Mesothelial cell of epicardium (in vitro differentiated cells): ENCODE measurements at places on chromosomes 4 and X.

- peaks cover 79% of the 10 kb centered on the region for H3K36me3 ChIP-seq
- DNase-seq, result no peak
- H3K4me3 ChIP-seq, result no peak overlapping the region
- H3K27ac ChIP-seq, result no peak overlapping the region
- H3K27me3 ChIP-seq, result no peaks in the 10 kb centered on the region
- H3K4me1 ChIP-seq, result peaks cover 23% of the 10 kb centered on the region
Measured at GRCh38 chr4:6703786-6704185, 5.9 kb downstream of the MRFAP1L1 start.

- peak within 1 kb of the TSS; percentile 97 for H3K27ac ChIP-seq
- peak; percentile 64 for DNase-seq
- H3K27me3 ChIP-seq, result no peaks in the 10 kb centered on the region
- H3K36me3 ChIP-seq, result no peaks in the 10 kb centered on the region
Measured at GRCh38 chrX:91434351-91435168, at the start of gene PABPC5. Gene PABPC5 (plus strand): TSS chrX:91434839. CDS start chrX:91435578, 739 bp downstream.

- H3K27me3 ChIP-seq, result no peaks in the 10 kb centered on the region
- no peak overlapping the region for H3K27ac ChIP-seq
- peaks cover 2% of the 10 kb centered on the region for H3K36me3 ChIP-seq
- H3K4me1 ChIP-seq, result peaks cover 7% of the 10 kb centered on the region
- H3K4me3 ChIP-seq, result no peak overlapping the region
- DNase-seq, result no peak
Measured at GRCh38 chr4:26351685-26352084, 30.9 kb downstream of the RBPJ start.

DNA sequence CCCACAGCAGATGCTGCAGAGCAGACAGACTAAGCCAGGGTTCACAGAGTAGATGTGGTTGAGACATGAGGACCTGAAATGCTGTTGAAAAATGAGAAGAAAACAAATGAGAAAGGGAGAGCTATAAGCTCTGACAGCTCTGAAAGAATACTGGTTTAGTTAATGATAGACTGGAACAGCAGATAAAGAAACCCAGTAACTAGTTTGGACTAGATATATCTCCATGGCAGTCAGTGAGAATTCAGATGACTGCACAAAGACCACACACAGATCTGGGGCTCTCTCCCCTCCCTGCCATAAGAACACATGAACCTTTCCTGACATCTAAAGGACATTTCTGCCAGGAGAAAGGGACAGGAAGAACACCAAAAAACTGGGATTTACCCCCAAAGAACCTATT lies 8.2 kb downstream of the NAA11 start:
- no peak overlapping the region for H3K27ac ChIP-seq
- peaks cover 12% of the 10 kb centered on the region for H3K27me3 ChIP-seq

- no peaks in the 10 kb centered on the region for H3K36me3 ChIP-seq
- peak within 1 kb of the TSS; percentile 62 for H3K27ac ChIP-seq
- H3K4me3 ChIP-seq, result peak within 1 kb of the TSS; percentile 46
- H3K4me1 ChIP-seq, result peaks cover 4% of the 10 kb centered on the region
- DNase-seq, result no peak
Measured at GRCh38 chrX:101219116-101219863, at the start of gene DRP2. Gene DRP2 (plus strand): TSS chrX:101219786. CDS start chrX:101231648, 11,862 bp downstream.

- no peak for DNase-seq
- H3K27me3 ChIP-seq, result no peaks in the 10 kb centered on the region
- no peak overlapping the region for H3K27ac ChIP-seq
- H3K36me3 ChIP-seq, result no peaks in the 10 kb centered on the region
- H3K4me3 ChIP-seq, result no peak overlapping the region
- H3K4me1 ChIP-seq, result no peaks in the 10 kb centered on the region
Measured at GRCh38 chr4:179585761-179586160, 2143.5 kb upstream of the AGA start.

DNA sequence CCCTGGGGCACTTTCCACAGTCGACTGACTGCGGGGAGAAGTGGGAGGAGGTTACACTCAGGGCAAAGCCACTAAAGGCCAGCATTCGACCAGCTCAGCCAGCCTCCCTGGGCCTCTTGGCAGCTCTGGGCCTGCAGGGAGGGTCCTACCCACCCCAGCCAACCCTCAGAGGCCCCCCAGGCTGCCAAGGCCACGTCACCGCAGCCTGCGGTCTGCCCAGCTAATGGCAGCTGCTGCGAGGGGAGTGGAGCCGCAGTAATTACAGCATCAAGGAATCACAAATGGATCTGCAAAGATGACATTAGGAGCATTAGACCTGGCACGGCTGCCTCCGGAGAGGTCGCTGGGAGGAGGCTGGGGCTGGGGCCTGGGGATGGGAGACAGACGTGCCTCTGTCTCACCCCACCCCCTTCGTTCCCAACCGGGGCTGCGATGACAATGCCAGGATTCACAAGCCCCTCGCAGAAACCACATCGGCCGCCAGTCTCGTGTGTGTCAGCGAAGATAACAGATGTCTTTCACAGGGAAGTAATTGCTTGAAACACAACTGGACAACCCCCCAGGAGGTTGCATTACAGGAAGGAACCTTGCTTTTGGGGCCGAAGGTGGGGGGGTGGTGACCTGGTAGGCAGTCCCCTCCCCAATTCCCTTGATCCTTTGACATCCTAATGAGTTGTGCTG lies 367.6 kb downstream of the BCOR start:
- H3K27ac ChIP-seq, result peak overlapping the region; percentile 49
- peaks cover 42% of the 10 kb centered on the region for H3K4me1 ChIP-seq
- DNase-seq, result no peak
- peaks cover 1% of the 10 kb centered on the region for H3K27me3 ChIP-seq
- no peak overlapping the region for H3K4me3 ChIP-seq

GRCh38 chrX:22559506-22559905 lies 286.8 kb downstream of the CBLL2 start:
- no peak overlapping the region for H3K4me3 ChIP-seq
- H3K27me3 ChIP-seq, result no peaks in the 10 kb centered on the region
- peaks cover 2% of the 10 kb centered on the region for H3K36me3 ChIP-seq
- no peak for DNase-seq

DNA sequence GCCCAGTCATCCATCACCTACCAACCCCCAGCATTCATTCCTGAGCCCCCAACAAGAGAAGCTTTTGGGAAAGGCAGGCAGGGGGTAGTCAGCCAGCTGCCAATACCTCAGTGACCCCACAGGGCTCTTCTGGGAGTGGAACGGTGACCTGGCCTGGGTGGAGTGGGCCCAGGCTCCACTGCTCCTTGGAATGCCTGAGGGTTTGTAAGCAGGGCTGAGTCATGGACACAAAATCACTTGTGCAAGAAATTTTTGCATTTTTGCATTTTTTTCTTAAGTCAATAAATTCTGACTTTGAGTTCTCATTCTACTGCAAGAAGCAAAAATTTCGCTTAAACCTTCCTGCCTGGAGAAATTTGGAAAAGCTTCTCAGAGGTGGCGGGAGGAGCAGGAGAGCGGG lies 18.5 kb downstream of the SORCS2 start:
- no peaks in the 10 kb centered on the region for H3K36me3 ChIP-seq
- H3K4me1 ChIP-seq, result peaks cover 24% of the 10 kb centered on the region
- no peak overlapping the region for H3K27ac ChIP-seq
- no peak overlapping the region for H3K4me3 ChIP-seq

- peaks cover 50% of the 10 kb centered on the region for H3K4me1 ChIP-seq
- peak overlapping the region; percentile 65 for H3K27ac ChIP-seq
- peak overlapping the region; percentile 4 for H3K4me3 ChIP-seq
- H3K27me3 ChIP-seq, result no peaks in the 10 kb centered on the region
Measured at GRCh38 chr4:108141213-108141950, 27.4 kb downstream of the LEF1 start.

DNA sequence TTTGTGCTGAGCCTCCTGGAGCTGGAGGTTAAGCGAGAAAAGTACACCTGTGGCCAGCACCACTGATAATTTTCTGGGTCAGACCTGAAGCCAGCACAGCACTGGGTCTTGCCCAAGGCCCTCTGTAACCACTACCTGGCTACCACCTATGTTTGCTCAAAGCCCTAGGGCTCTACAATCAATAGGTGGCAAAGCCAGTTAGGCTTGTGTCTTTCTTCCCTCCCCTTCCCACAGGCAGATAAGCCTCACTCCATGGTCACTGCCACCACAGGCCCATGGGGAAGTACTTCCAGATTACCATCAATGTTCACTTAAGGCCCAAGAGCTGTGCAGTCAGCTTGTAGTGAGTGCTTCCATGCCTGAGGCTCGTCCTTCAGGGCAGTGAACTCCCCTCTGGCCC lies 35.2 kb upstream of the ARMCX4 start:
- no peak overlapping the region for H3K4me3 ChIP-seq
- H3K27me3 ChIP-seq, result no peaks in the 10 kb centered on the region
- DNase-seq, result no peak
- no peaks in the 10 kb centered on the region for H3K4me1 ChIP-seq

GRCh38 chrX:136909119-136909705 lies 28.7 kb upstream of the RBMX start:
- no peaks in the 10 kb centered on the region for H3K27me3 ChIP-seq
- no peaks in the 10 kb centered on the region for H3K36me3 ChIP-seq
- H3K4me3 ChIP-seq, result peak overlapping the region; percentile 82
- H3K4me1 ChIP-seq, result peaks cover 8% of the 10 kb centered on the region

GRCh38 chr4:26462874-26463273 lies 27.4 kb downstream of the CCKAR start:
- no peak for DNase-seq
- no peak overlapping the region for H3K27ac ChIP-seq
- peaks cover 6% of the 10 kb centered on the region for H3K4me1 ChIP-seq
- H3K27me3 ChIP-seq, result peaks cover 16% of the 10 kb centered on the region
- no peaks in the 10 kb centered on the region for H3K36me3 ChIP-seq

DNA sequence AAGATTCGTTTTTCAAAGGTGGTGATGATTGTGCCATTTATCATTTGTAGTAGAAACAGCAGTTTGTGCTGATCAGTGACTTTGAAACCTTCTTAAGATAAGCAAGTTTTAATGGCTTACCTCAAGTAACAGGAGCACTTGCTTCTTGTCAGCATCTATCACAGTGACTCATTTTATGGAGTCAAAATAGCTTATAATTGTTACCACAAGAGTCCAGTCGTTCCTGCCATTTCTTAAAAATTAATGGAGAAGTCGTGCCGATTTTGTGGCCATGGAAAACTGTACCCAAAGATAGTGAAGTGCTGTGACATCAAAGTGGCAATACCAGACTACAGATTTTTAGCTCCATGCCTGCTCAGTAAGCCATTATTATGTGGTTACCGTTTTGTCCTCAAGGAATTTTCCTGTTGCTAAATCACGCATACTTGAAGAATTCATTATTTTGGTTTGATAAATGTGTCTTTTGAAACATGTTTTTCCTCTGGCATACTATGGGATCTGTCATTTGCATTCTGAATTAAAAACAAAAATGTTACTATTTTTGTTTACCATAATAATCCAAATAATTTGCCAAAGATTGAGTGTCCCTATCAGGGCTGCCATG lies 129.9 kb downstream of the CBR4 start:
- H3K27me3 ChIP-seq, result no peaks in the 10 kb centered on the region
- DNase-seq, result no peak
- peaks cover 29% of the 10 kb centered on the region for H3K4me1 ChIP-seq
- H3K36me3 ChIP-seq, result peaks cover 36% of the 10 kb centered on the region
- no peak overlapping the region for H3K27ac ChIP-seq

GRCh38 chr4:52012651-52013050 lies 7.5 kb downstream of the LRRC66 start:
- H3K27me3 ChIP-seq, result no peaks in the 10 kb centered on the region
- H3K4me3 ChIP-seq, result no peak overlapping the region
- H3K27ac ChIP-seq, result no peak overlapping the region
- H3K36me3 ChIP-seq, result no peaks in the 10 kb centered on the region
- peaks cover 1% of the 10 kb centered on the region for H3K4me1 ChIP-seq
- no peak for DNase-seq

- H3K4me3 ChIP-seq, result no peak overlapping the region
- no peaks in the 10 kb centered on the region for H3K27me3 ChIP-seq
- H3K36me3 ChIP-seq, result no peaks in the 10 kb centered on the region
- H3K27ac ChIP-seq, result no peak overlapping the region
- DNase-seq, result no peak
Measured at GRCh38 chrX:11053351-11053750, 57.8 kb upstream of the HCCS start.

DNA sequence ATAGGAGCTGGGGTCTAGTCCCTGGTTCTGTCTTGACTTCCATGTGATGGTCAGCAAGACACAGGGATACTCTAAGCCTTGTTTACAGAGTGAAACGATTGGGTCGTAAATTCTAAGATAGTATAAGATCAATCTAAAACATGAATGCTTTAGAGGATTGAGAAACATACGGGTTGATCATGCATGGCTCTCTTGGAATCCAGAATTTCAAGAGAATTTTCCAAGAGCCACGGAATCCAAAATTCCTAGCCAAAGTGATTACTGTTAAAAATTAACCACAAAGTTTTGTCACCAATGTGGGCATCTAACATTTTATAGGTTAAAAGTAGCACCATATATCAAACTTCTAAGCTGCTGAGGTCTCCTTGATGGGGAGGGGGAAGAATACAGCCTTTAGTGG lies 16.5 kb downstream of the HS3ST1 start:
- DNase-seq, result no peak
- H3K27ac ChIP-seq, result no peak overlapping the region
- no peaks in the 10 kb centered on the region for H3K27me3 ChIP-seq
- no peaks in the 10 kb centered on the region for H3K36me3 ChIP-seq

DNA sequence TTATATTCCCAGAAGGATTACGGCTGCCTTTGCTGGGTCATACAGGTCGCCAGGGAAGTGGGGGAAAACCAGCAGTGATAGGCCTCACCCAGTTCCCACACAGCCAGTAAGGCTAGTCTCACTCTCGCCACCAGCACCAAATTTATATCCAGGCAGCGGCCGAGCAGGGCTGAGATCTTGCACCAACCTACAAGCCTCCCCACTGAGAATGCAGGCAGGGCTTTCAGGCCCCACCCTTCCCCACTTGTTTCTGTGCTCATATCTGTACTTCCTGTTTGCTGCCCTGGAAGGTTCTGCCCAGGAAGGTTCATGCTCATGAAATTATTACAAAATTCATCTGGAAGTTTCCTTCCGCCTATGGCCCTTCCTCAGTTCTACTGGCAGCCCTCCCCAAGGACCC lies 179.7 kb downstream of the STIM2 start:
- H3K27me3 ChIP-seq, result peaks cover 13% of the 10 kb centered on the region
- H3K4me3 ChIP-seq, result no peak overlapping the region
- peaks cover 2% of the 10 kb centered on the region for H3K36me3 ChIP-seq
- DNase-seq, result no peak
- H3K27ac ChIP-seq, result no peak overlapping the region
